ENCODE measurements at places on chromosomes 6 and 20.

GRCh38 chr6:167721291-167721690 lies 105.4 kb upstream of the AFDN start:
- no peak for DNase-seq

- DNase-seq = no peak
Measured at GRCh38 chr6:85240787-85241385, 209.0 kb upstream of the NT5E start.

DNA sequence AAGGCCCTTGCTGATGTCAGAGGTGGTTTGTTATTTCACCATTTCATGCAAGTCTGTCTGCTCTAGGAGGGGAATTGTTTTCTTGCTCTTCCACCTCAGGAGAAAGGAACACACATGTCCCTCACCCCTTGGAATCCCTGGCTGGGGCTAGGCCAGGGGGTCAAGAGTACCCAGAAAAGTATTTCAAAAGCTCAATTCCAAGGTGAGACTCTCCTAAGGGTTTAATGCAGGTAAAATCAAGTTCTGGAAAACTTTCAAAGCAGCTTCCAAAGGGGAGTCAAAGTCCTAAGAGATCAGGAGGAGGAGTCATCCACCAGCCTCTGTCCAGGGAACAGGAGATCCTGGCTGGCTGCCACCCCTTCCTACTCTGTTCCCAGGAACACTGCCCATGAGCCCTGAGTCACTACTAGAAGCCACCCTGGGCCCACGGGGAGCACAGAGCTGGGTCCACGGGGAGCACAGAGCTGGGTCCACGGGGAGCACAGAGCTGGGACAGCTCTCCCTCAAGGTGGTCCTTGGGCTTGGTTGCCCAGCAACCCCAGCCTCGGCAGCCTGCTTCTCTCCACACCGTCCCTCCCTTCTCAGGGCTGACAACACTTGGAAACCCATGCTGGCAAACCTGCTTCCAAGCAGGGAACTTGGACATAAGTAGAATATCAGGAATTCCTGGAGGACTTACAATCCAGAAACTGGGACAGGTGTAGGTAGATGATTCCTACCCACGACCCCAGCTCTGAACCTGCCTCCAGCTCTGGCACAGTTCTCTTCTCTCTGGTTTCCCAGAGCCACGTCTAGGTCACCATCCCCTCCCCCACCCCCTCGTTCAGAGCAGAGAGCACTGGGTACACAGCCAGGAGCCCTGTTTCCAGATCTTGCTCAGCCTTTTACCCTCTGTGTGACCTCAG lies 35.3 kb upstream of the CDKN1A start:
- no peak for DNase-seq

GRCh38 chr6:160256445-160256844 lies 2.2 kb downstream of the SLC22A2 start:
- no peak for DNase-seq

DNA sequence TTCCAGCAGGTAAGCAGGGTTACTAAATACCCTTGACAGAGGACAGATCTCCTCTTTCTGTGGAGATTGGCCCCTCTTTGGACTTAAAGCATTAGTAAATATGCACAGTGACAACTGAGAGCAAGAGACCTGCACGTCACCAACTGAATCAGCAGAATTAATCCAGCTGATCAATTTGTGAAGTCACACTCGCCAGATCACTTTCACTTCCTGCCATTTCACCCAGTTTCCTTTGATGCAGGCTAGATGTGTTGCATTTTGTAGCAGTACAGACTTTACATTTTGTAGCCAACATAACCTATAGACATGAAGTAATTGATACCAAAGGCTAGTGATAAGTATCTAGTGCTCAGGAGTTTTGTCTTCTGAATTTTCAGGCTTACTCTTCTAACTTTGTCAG lies 11.9 kb downstream of the SYNE1 start:
- DNase-seq = no peak

DNA sequence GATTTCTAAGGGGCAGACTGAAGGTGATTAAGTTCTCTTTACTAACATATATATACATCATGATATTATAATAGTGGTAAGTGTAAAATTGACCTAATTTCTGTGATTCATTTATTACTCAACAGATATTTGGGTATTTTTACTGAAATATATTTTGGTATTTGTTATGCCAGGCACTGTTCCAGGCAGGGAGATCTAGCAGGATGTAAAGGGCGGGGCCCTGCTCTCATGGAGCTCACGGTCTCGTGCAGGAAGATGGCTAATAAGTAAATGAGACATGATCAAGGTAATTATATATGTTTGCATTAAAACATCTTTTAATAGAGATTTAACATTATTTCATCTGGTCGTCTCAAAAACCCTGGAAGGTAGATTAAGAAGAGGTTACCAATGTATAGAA lies 27.7 kb downstream of the FAM50B start:
- no peak for DNase-seq

GRCh38 chr6:90315354-90315950 lies 18.8 kb upstream of the BACH2 start:
- DNase-seq = no peak

- no peak for DNase-seq
Measured at GRCh38 chr6:21912151-21912832, 318.7 kb downstream of the SOX4 start.

- no peak for DNase-seq
Measured at GRCh38 chr6:78199044-78199443, 546.2 kb downstream of the MEI4 start.

GRCh38 chr6:88168362-88168761 lies 2.2 kb upstream of the CNR1 start:
- no peak for DNase-seq

DNA sequence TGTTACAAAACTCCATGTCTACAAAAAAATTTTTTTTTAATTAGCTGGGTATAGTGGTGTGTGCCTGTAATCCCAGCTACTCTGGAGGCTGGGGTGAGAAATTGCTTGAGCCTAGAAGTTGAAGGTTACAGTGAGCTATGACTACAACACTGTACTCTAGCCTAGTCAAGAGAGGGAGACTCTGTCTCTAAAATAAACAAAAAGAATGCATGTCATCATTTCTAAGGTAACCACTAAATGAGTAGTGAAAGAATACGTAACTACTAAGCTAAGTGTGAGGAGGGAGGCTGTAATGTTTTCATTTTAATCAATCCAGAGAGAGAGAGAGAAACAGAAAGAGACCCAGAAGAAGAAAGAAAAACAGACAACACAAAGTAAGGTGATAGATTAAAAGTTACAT lies 9.9 kb downstream of the SYCP2 start:
- no peak for DNase-seq

- no peak for DNase-seq
Measured at GRCh38 chr6:25990172-25990873, 27.7 kb downstream of the TRIM38 start.

GRCh38 chr6:33974030-33974429 lies 170.2 kb upstream of the MLN start:
- no peak for DNase-seq

- no peak for DNase-seq
Measured at GRCh38 chr20:32356622-32357374, 1.3 kb upstream of the ASXL1 start.

GRCh38 chr6:109323241-109323640 lies 59.0 kb downstream of the CD164 start:
- no peak for DNase-seq

DNA sequence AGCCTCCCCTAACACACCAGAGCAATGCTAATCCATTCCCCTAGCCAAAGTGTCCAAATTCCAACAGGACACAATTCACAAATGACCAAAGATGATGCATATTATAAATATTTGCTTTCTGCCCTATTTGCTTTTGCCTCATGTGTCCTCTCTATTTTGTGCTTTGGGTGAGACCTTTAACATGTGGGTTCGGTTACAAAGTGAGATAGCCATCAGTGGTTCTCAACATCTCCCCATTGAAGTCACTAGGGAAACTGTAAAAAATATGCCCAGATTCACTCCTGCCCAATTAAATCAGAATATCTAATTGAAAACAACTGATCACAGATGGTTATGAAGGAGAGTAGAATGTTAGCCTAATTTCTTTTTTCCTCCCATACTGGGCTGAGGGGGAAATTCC lies 159.2 kb downstream of the MTFR2 start:
- no peak for DNase-seq

DNA sequence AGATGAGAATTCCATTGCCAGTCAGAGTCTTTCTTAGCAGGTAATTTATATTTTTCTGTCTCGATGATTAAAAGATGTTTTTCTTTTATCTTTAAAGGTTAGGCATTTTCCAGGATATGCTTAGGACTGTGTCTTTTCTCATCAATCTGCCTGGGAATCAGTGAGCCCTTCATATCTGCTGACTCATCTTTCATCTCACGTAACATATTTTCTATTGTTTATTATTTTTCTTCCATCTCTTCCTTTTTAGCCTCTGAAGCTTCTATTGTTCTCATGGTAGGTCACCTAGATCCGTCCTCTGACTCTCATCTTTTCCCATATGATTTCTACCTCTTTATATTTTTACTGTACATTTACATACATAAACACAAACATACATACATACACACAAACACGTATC lies 8.7 kb downstream of the CCDC28A start:
- no peak for DNase-seq

GRCh38 chr6:151425561-151425960 lies 26.4 kb downstream of the RMND1 start:
- no peak for DNase-seq

DNA sequence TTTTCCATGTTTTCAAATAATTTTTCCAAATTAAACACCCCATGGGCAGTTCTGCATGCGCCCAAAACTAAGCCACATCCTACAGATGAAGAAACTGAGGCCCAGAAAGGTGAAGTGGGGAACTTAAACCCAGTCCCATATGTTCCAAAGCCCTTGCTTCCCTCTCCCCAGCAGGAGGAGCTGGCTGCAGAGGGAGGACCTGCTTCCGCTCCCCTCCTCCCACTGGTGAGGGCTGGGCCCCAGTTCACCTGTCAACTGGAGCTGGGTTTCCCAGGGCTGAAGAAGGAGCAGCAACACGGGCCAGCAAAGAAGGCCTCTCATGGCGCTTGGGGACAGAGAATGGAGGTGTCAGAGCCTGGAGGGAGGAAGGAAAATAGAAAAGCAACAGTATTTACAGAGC lies 1.4 kb upstream of the RBPJL start:
- DNase-seq = no peak

GRCh38 chr20:64268174-64268573 lies 12.6 kb downstream of the PCMTD2 start:
- DNase-seq = no peak

- no peak for DNase-seq
Measured at GRCh38 chr6:43680308-43681200, 7.0 kb downstream of the MRPS18A start.

DNA sequence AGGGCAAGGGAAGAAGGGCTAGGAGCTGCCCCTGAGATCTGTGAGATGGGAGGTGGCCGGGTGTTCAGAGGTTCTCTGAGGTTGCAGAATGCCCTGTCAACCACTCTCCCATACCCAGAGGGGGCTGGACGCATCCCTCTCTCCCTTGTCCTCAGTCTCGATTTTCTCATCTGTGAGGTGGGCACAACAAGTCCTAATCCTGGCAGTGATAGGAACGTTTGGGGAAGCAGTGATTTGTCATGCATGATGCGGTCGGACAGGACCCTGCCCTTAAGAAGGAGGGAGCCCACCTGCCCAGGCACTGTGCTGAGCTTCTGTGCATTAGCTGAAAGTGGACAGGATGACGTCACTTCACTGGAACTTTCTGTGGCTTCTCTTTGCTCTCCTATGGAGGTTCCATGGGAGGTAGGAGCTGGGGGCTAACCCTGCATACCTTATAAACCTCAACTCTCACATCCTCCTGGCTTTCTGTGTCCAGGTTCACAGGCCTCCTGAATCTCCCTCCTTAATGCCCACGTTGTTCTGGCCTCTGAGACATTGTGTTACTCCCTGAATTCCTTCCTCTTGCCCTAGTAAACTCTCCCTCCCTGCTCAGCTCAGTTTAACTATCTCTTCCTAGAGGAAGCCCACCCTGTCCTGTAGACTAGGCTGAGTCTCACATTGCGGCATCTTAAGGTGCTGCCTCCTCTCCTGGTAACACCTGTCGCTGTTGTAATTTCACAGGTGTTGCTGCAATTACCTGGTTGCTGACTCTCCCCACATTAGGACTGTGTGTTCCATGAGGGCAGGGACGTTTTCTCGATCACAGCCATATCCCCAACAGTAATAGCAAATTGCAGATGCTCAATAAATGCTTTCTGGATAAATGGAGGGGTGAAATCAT lies 30.1 kb upstream of the CSNK2A1 start:
- DNase-seq = no peak

DNA sequence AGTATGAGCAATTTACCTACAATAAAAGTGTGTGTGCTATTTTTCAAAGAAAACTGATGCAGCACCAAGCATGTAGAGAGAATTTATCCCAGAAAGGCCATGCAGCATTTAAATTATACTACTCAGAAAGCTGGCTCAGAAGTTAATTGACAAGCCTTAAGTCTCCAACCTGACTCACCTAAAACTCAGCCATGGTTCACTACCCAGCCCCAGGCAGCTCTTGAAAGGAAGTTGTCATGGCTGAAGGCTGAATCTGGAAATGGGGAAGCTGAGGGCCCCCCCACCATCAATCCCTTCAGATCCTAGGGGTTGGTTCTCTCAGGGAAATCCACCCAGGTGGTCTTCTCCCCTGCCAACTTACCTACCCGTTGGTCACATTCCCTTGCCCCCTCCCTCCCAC lies 19.7 kb downstream of the PPIL6 start:
- DNase-seq = no peak

DNA sequence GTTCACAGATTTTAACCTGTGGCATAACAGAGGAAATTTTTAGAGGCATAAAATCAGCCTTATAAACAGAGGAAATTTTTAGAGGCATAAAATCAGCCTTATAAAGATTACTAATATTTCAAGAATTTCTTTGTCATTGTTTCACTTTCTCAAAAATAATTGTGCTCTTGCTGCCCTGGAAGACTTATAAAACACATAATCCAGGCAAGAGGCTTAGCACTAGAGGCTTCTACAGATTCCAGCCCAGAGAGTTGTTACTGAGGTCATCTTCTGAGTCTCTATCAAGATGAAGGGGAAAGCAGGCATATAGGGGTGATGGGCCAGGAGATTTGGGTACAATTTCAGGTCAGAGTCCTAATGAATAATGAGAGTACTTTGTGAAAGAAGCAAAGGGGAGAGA lies 85.7 kb downstream of the RFPL4B start:
- no peak for DNase-seq

DNA sequence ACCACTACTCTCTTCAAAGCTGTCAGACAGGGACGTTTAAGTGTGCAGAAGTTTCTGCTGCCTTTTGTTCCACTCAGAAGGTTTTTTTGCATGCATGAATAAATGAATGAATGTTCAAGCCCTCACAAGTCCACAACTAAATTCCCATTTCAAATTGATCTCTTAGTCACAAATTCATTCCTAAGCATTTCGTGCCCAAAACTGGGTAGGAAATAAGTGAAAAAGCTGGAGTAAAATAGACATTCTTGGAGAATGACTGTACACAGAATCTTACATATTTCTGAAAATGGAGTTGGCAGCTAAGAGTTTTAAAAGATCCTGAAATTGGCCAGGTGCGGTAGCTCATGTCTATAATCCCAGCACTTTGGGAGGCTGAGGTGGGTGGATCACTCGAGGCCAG lies 117.6 kb downstream of the PERP start:
- no peak for DNase-seq

DNA sequence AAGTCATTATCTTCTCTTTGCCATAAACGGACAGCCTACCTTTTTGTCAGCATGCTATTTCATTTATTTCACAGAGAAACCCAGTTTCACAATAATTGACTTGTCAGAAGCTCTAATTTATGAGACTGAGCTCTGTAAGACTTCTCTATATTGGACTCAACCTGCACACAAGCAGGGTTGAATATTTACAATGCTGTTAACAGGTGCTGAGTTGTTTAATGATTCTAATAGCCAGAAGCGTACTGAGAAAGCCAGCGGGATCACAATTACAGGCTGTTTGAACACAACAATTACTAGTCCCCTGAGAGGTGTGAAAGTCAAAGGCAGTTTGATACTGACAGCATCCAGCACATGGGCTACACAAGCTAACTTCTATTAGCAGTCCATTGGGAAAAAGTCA lies 128.2 kb upstream of the SIM1 start:
- DNase-seq = no peak
